ENCODE measurements at places on chromosomes 4 and X.
A peak's percentile ranks its signal among the peaks of the same experiment; 100 is the strongest.

DNA sequence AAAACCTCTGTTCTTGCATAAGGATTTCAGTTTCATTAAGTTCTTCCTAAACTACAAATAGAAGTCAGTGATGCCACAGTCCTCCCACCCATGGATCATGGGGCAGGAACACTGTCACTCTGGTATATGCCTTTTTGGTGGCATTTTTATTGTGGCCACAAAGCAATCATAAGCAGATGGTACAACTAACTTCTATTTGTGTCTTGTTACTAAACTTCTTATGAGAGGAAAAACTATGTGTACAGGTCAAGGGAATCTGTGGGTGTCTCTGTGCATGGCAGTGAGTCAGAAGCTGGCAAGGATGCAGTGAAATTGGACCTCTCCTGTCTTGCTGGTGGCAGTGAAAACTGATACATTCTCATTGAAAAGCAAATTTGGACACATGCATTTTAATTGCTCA, 245.0 kb upstream of the GPC4 start:
- DNase-seq = no peak

GRCh38 chr4:38279650-38280322, 319.6 kb downstream of the PTTG2 start:
- DNase-seq = no peak

DNA sequence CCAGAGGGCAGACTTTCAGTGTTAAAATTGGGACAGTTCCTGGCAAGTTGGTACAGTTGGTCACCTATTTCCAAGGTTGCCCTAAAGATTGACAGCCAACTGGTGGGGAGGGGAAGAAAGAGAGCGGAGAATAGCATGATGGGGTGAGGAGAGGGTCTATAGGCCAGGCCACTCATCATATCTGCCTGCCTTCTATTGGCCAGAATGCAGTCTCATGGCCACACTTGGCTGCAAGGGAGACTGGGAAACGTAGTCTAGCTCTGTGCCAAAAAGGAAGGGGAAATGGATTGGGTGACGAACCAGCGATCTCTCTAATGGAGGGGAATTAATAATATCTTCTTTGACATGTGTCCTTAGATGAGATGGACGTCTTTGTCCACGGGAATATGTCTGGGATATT, 197.4 kb upstream of the ATP6AP2 start:
- no peak for DNase-seq

- DNase-seq = no peak
Observed at GRCh38 chr4:73021634-73022033, 47.9 kb downstream of the COX18 start.

DNA sequence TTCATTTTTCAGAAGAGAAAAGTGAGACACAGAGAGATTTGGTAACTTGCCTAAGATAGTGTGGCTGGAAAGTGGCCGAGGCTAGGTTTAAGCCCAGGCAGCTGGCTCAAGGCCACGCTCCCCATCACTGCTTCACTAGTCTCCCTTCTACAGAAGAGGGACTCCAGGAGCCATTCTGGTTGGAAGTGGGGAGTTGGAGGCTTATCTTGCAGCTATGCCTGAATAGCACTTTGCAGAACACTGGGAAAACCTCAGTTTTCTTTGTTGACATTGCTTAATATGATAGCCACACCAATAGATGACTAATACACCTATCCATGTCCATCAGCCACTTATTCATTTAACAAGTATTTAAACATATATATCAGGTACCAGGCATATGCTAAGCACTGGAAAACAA, 18.5 kb downstream of the LRRC66 start:
- no peak for DNase-seq

- DNase-seq = no peak
Observed at GRCh38 chrX:10749113-10749512, 128.7 kb upstream of the MID1 start.

DNA sequence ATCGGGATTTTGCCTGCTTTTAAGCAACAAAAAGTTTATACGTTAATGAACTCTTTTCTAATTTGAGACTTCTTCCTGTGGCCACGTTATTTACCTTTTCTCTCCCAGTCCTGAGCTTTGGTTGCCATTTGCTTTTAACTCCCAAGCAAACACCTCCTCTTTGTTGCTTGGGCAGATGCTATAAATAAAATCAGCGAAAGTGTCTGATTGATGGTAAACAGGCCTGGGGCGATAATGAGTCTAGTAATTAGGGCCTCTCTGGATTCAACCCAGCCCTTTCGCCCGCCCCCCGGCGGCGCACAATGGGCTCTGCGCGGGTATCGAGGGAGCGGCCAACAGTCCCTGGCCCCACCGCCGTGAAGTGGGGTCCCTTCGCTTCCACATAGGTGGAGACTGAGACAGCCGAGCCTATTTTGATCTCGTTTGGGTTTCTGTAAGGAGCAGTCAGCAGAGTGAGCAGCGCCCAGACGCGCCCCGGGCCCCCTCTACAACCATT, 790 bp downstream of the CLGN start:
- DNase-seq = no peak

DNA sequence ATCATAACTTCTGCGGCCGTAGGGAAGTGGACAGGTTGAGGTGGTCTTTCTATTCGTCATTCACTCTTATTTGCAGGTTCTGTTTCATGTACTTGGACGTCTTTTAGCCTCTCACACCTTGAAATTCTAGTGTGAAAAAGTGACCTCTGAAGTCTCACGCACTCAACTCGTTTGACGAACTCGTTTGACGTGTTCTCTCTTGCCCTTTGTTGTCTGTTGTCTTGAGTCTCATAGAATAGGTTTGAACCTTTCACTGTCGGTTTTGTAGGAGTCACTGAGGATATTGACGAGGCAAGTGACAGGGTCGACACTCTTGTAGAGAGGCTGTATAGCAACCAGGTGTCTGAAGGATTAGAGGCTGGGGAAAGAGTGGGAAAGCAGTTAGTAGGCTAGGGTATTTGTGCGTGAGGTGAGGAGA, 1.1 kb upstream of the PGRMC2 start:
- peak; percentile 46 for DNase-seq

DNA sequence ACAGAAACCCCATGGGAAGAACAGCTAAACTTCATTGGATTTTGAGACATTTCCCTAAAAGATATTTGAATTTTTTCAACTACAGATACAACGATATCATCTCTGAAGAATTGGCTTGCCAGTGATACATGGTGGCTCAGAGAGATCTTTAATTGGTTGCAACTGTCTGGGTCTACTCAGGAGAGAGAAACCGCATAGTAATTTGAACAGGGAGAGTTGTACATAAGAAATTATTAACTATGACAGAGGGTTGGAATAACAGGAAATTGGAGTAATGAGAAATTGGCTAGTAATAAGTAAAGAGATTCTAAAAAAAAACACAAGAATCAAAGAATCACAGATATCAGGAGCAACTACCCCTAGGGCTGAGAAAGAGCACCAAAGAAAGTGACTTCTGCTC, 118.4 kb downstream of the KLHL13 start:
- DNase-seq = no peak

DNA sequence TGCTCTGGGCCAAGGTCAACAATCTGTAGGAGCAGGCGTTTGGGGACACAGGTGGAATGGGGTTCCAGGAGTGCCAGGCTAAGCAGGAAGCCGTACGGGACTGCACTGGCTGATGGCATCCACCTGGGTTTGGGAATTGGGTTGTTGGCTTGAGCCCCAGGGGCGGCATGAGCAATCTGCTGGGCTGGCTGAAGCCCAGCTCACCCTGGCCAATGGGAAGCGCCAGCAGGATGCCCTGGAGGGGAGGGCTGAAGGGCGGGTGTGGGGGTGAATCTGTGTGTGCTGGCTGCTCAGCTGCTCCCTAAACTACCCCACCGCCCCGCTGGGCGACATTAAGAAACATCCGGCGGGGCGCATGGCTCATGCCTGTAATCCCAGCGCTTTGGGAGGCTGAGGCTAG, 8.9 kb upstream of the RGS12 start:
- DNase-seq = no peak

GRCh38 chr4:6984612-6985425, 58.4 kb upstream of the TADA2B start:
- DNase-seq = no peak

GRCh38 chr4:98905839-98906238, 23.1 kb downstream of the EIF4E start:
- DNase-seq = no peak

- no peak for DNase-seq
Observed at GRCh38 chr4:147012059-147012707, 66.5 kb upstream of the TTC29 start.

DNA sequence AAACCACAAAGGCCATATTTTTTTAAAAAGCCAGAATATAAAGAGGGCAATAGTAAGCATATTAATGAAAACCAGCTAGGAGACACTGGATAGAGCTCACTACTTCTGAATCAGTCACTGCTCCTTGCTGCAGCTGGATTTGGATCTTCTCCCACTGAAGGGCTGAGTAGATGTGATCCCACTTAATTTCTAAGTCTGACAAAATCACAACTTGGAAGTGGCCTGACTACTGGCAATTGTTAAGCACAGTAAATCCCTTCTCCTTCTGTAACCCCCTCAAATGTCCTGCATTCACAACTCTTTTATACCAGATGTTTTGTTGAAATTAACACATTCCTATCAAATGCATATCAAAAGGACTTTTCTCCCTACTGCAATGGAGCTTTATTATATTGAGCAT, 72.9 kb downstream of the AMMECR1 start:
- DNase-seq = no peak

GRCh38 chr4:67674098-67674497, 26.9 kb downstream of the UBA6 start:
- DNase-seq = no peak

- no peak for DNase-seq
Observed at GRCh38 chr4:169690787-169691186, 67.0 kb downstream of the HPF1 start.

DNA sequence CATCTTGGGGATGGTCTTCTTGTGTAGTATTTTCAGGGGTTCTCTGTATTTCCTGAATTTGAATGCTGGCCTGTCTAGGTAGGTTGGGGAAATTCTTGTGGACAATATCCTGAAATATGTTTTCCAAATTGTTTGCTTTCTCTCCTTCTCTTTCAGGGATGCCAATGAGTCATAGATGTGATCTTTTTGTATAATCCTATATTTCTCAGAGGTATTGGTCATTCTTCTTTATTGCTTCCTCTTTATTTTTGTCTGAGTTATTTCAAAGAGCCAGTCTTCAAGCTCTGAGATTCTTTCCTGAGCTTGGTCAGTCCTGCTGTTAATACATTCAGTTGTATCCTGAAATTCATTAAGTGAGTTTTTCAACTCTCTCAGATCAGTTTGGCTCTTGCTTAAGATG, 73.1 kb downstream of the MAMLD1 start:
- DNase-seq = no peak

- DNase-seq = no peak
Observed at GRCh38 chr4:16524911-16525554, 298.8 kb upstream of the TAPT1 start.

- DNase-seq = no peak
Observed at GRCh38 chrX:55480390-55481062, 9.1 kb downstream of the USP51 start.

GRCh38 chr4:57691370-57691769, 581.2 kb upstream of the IGFBP7 start:
- no peak for DNase-seq

GRCh38 chrX:105098201-105098600, 122.3 kb downstream of the TEX13A start:
- no peak for DNase-seq

DNA sequence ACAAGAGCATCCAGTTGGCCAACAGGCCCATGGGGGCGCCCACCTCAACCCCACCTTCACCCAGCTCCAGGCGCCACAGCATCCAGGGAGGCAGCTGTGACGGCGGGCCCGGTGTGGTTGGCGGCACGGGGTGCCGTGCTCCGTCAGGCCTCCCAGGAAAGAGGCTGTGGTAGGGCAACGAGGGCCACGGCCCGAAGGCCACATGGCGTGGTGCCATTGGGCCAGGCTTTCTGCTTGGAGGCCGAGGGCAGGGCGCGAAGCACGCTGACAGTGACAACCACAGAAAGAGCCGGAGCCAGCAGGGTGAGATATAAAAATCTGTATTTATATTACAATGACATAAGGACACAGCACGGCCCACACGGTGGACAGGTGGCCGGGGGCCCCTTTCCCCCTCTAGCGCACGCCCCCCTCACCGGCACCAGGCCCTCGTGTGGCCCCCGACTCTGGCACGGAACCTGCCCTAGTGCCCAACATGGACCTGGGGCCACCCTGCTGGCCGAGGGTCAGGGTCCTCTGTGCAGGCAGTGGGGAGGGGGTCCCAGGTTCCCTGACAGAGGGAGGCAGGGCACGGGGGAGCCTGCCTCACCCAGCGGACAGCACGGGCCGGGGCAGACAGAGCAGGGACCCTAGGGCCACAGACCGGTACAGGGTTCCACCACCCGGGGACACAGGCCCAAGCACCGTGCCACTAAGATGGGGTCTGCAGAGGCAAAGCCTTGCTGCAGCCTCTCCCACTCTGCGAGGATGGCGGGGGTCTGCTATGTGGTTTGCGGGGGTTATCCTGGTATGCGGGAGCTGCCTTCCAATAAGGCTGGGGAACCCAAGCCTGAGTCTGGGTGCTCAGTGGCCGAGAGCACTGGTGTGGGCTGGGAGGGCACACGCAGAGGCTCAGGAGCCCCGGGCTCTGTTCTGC, 5.5 kb upstream of the HAUS3 start:
- no peak for DNase-seq

- no peak for DNase-seq
Observed at GRCh38 chr4:154348657-154349056, 142.9 kb downstream of the DCHS2 start.

DNA sequence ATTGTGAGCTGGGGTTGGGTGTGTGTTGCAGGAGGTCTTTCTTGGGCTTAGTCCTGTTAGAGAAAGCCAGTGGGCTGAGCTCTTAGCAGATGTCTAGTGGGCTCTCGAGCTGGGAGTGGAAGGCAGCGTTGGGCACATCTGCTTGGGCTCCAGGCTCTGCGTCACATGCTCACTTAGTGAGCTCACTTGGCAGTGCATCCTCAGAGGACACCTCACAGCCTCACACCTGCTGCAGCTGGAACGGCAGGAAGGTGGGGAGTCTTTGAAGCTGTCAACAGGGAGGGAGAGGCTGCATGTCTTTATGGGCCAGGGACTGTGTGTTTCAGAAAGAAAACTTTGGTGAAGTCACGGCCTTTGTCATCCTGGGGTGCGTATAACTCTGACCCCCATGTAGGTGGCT, 82.2 kb downstream of the PSAPL1 start:
- no peak for DNase-seq

- DNase-seq = no peak
Observed at GRCh38 chr4:110510955-110511544, 35.1 kb downstream of the ENPEP start.

GRCh38 chr4:91298156-91298700, 1005.5 kb upstream of the GRID2 start:
- no peak for DNase-seq

DNA sequence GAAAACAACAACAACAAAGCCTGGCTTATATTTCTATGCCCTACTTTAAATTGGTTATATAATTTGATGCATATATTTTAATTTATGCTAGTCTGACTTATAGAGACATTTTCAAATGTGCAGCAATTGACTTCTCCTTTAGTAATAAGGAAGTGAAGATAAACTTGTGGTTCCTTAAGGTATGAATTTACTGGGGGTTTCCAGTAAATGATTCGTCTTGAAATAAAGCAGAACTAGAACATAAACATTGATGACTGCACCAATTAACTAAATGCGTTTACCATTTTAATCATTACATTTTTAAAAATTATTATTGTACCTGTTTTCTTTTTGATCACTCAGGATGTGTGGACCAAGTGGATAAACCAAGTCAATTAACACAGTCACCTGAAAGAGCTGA, 99.6 kb upstream of the CCSER1 start:
- DNase-seq = no peak
